ENCODE measurements at places on chromosomes 13 and 19.
A peak's percentile ranks its signal among the peaks of the same experiment; 100 is the strongest.

- DNase-seq: no peak
Measured at GRCh38 chr13:26822146-26822545, 61.6 kb upstream of the GPR12 start.

- no peak for DNase-seq
Measured at GRCh38 chr19:10517361-10517759, at the start of gene S1PR5. Gene S1PR5, minus strand, starts transcription at chr19:10517447. Its CDS starts 2,436 bp downstream, at chr19:10515011.

DNA sequence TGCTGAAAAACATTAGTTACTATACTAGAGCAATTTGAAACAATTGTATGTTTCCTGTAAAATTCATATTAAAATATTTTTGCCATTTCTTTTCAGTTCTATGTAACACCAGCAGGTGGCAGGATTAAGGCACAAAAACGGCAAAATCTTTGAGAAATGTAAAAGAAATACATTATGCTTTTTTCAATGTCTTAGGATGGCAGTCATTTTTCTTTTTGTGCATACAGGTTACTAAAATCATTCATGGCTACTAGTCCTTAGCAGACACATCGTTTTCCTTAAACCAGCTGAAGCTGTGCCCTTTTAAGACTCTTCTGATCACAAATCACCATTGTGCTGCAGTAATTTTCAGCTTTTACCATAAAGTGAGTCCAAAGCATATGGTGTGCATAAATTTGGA is 800.7 kb upstream of the SLITRK5 start:
- no peak for DNase-seq

DNA sequence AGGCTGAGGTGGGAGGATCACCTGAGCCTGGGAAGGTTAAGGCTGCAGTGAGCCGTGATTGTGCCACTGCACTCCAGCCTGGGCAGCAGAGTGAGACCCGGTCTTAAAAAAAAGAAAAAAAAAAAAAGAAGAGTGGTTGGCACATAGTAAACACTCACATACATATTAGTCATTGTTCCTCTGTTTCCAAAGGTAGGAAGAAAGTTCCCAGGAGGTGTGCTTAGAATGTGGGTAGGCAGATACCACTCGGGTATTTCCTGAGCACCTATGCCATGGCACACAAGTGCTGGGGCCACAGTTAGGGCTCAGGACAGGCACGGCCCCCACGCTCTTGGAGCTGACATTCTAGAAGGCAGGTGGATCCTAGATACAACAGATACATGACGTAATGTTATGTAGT is 41.4 kb downstream of the SIPA1L3 start:
- DNase-seq: no peak

GRCh38 chr13:71240911-71241310 is 626.1 kb downstream of the DACH1 start:
- DNase-seq: no peak

DNA sequence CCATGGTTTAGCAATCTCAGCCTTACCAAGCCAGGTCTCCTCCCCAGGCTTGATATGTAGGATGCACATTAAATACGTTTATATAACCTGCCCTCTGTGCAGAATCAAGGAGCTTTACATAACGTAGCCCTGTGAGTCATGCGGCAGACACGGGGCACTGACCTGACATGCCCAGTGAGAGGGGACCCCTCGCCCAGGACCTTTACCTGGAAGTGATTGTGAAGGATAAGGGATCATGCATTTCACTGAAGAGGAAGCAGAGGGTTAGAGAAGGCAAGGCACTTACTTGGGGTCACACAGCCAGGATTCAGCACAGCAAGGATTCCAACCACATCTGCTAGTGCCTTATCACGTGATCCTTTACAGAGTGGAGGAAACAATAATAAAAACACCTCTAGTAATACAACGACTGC is 18.9 kb upstream of the FOSB start:
- no peak for DNase-seq

GRCh38 chr19:1773184-1773583 is 19.9 kb downstream of the ONECUT3 start:
- DNase-seq: no peak

DNA sequence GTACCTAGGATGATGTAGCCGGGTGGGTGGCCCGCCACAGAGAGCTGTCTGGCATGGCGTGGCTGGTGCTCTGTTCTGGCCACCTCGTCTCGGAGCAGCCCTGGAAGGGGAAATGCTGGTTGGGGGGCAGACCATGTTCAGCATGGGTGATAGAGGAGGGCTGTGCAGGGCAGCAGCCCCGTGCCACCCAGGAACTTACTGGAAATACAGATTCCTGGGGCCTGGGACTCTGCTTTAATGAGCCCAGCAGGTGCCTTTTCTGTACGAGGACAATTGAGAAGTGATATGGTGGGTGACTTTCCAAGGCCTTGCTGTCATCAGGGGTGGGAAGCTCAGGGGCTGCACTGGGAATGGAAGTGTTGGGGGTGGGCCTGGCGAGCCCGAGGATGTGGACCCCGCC is 24.7 kb downstream of the SMARCA4 start:
- no peak for DNase-seq

DNA sequence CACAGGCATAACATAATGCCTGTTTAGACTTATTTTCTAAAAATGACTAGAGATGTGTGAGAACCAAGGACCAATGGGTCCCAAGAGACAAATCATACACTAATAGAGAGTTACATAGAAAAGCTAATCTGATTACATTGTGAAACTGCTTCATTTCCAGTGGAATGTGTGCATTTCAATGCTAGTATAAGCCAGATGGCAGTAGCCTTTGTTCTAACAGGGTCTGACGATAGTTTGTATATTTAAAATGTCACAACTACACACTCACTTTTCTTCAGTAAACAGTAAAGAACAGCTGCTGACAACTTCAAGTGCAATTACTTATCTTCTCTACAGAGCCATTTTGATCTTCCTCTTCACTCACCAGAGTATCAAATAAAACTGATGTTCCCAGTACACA is 4.3 kb upstream of the SLITRK5 start:
- DNase-seq: no peak

DNA sequence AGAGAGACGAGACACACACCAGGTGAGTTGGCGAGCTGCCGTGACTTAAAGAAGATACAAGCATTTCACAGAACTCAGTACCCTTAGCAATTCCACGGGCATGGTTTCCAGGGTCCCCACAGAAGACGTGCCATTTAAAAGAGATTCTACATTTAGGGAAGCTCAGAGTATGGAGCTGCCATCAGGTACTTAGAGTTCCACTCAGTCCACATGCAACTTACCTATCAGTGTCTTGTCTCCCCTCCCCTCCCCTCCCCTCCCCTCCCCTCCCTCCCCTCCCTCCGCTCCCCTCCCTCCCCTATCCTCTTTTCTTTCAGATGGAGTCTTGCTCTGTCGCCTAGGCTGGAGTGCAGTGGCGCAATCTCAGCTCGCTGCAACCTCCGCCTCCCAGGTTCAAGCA is 12.2 kb downstream of the ZNF30 start:
- no peak for DNase-seq

GRCh38 chr13:77429320-77430142 is 102.6 kb upstream of the MYCBP2 start:
- DNase-seq: peak; percentile 3

GRCh38 chr13:61275736-61276135 is 139.9 kb downstream of the PCDH20 start:
- DNase-seq: no peak

DNA sequence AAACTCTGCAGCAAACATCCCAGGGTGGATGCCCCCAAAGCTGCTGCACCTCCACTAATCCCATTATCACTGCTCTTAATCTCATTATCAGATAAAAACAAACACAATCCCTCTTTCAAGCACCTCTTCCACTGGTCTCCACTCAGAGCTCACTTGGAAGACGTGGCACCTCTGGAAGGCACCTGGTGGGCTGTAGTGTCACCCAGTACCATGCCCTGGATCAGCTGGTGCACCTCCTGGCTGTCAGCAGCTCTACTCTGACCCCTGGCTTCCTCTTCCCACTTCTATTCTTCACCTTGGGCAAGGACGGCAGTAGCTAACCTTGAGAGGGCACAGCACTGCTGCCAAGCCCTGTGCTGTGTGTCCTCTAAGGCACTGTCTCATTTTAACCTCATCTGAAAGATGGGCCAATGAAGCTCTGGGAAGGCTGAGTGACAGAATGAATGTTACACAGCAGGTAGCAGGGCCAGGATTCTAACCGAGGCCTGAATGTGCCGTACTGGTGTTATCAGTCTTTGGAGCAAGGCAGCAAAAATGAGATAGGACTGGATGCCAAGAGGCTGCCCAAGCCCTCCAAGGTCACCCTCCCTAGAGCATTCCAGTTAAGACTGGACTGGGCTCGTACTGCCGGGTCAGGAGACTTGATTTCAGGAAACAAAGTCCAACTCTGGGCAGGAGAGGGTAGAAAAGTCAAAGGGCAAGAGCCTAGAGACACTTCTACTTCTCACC is 7.4 kb downstream of the BRD4 start:
- DNase-seq: no peak

GRCh38 chr13:102877303-102877702 is 31.5 kb downstream of the ERCC5 start:
- no peak for DNase-seq

GRCh38 chr13:41916173-41916954 is 44.5 kb downstream of the VWA8 start:
- no peak for DNase-seq

DNA sequence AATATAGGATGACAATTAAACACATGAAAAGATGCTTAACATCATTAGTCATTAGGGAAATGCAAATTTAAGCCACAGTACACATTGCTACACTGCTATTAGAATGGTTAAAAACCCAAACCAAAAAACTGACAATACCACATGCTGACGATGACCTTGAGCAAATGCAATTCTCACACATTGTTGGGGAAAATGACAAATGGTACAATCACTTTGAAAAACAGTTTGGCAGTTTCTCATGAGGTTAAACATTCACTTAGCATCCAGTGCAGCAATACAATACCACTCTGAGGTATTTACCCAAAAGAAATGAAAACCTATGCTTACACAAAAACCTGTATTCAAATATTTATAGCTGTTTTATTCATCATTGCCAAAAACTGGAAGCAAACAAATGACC is 11.3 kb downstream of the FLT3 start:
- no peak for DNase-seq

GRCh38 chr13:52695856-52696255 is 43.2 kb downstream of the SUGT1 start:
- DNase-seq: peak; percentile 17

DNA sequence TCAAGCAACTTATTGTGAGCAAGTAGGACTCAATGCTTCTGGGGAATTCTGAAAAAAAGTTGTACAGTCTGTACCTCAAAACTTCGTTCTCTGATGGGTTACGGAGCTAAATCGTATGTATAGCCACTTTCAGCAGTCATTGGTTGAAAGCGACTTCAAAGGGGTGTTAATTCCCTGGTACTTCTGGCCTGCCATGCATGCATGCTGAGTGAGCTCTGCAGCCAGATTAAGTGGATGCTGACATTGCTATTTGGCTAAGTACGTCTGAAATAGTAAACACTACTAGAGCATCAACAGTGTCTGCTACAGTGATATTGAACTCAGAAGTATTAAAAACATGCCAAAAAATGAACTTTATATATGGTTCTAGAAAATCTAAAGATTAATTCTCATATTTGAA is 1183.1 kb upstream of the PCDH20 start:
- no peak for DNase-seq

- DNase-seq: no peak
Measured at GRCh38 chr19:30385666-30386065, 13.5 kb downstream of the ZNF536 start.

DNA sequence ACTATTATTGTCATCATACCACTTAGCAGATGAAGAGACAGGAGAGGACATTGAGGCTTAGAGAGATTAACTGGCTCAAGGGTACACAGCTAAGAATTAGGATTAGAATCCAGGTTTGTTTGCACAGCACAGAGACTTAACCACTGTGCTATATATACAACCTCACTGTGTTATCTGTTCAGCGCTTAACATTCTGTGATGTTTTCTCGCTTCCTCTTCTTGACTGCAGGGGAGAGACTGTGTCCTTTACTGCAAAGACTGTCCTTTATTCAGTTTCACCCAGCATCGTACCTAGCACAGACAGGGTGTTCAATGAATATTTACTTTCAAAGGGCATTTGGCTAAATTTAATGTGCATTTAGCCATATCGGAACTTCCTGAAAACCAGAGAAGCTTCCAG is 54.9 kb upstream of the PCDH8 start:
- no peak for DNase-seq

DNA sequence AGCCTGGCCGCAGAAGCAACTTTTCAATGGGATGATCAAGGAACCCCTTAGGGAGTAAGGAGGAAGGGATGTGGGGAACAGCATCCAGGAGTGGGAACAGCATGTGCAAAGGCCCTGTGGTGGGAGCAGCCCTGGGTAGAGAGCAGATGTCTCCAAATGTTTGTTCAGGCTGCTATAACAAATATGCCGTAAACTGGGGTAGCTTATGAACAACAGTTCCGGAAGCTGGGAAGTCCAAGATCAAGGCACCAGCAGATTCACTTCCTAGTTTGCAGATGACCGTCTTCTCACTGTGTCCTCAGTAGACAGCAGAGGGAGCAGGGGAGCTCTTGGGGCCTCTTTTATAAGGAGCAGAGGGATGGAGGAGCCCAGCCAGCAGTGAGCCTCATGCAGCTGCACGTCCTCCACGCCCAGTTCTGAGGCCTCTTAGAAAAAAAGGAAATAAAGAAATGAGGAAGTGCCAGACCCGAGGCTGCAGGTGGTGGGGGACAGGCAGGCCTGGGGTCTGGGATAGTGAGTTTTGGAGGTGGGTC is 4.2 kb upstream of the LRRC25 start:
- DNase-seq: no peak

GRCh38 chr13:87674247-87674738 is 3.1 kb downstream of the SLITRK5 start:
- no peak for DNase-seq

GRCh38 chr13:92175330-92175729 is 776.9 kb downstream of the GPC5 start:
- no peak for DNase-seq

DNA sequence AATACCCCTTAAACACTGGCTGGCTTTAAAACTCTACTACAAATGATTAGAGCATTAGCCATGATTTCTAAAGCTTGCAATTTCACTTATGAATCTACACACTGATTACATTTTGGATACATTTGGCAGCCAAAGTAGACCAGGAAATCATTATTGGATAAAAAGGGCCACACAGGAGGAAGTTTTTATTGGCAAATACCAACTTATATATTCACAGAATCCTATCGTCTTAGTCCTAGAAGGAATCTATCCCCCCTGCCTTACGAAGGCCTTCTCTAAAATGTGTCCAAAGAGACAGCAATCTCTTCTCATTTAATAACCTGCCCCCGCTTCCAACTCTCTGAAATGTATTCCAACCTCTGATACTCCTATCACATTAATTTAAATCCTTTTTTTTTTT is 52.5 kb downstream of the KLF5 start:
- no peak for DNase-seq

- no peak for DNase-seq
Measured at GRCh38 chr13:32728327-32728726, 142.1 kb downstream of the PDS5B start.

- no peak for DNase-seq
Measured at GRCh38 chr13:79090552-79091124, 315.4 kb downstream of the RBM26 start.

GRCh38 chr19:5112681-5113575 is 144.0 kb downstream of the KDM4B start:
- DNase-seq: peak; percentile 47

GRCh38 chr13:20340759-20341171 is 108.6 kb upstream of the GJB6 start:
- no peak for DNase-seq

Data from GM04503 (cell line).